Forelimb muscle (tissue), 1 donor: ENCODE measurements at places on chromosomes 3 and 15.

DNA sequence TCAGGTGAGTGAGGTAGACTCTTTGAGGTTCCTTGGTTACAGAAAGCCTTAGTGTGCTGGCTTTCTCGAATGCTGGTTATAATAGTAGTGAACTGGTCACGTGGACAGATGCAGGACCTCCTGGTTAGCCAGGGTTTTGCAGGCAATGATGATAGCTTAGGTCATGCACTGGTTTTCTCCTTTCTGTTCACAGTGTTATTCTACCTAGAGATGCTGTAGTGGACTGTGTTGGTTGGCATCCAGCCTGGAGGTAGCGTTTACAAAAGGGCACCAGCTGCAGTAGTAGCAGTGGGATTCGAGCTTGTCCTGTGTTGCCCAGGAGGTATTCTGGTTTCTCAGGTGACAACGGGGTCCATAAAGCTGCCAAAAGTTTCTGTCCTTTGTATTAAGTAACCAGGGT, 27.0 kb downstream of the PCCB start:
- DNase-seq, result no peak

GRCh38 chr3:39142067-39142466, 11.3 kb downstream of the CSRNP1 start:
- DNase-seq, result no peak

- DNase-seq, result no peak
These were observed 921.9 kb downstream of the SQOR start for GRCh38 chr15:46556559-46557379.

DNA sequence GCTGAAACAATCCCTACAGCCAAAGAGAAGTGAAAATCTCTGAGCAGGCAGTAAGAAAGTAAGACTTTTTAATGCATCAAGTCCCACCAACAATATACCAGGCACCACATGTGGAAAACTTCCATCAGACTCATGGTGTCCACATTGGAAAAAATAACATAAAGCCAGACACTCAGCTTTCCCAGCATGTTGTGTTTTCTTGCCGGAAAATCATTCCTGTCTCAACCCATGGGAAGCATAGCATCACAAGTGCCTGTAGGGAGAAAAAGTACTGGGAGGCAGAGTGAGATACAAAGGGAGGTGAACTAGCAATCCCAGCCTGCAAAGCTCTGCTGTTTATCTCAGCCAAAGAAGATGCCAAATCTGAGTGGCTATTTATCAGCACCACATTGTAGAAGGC, 868.9 kb downstream of the SI start:
- DNase-seq, result no peak

DNA sequence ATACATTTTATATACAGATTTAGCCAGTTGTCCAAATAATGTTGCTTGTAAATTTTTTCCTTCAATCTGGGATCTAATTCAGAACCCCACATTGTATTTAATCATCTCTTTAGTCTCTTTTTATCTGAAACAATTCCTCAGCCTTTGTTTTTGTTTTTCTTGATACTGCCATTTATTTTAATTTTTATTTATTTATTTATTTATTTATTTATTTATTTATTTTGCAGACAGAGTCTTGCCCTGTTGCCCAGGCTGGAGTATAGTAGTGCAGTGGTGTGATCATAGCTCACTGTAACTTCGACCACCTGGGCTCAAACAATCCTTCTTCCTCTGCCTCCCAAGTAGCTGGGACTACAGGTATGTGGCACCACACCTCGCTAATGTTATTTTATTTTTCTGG, 61.5 kb downstream of the CHCHD4 start:
- DNase-seq, result no peak

DNA sequence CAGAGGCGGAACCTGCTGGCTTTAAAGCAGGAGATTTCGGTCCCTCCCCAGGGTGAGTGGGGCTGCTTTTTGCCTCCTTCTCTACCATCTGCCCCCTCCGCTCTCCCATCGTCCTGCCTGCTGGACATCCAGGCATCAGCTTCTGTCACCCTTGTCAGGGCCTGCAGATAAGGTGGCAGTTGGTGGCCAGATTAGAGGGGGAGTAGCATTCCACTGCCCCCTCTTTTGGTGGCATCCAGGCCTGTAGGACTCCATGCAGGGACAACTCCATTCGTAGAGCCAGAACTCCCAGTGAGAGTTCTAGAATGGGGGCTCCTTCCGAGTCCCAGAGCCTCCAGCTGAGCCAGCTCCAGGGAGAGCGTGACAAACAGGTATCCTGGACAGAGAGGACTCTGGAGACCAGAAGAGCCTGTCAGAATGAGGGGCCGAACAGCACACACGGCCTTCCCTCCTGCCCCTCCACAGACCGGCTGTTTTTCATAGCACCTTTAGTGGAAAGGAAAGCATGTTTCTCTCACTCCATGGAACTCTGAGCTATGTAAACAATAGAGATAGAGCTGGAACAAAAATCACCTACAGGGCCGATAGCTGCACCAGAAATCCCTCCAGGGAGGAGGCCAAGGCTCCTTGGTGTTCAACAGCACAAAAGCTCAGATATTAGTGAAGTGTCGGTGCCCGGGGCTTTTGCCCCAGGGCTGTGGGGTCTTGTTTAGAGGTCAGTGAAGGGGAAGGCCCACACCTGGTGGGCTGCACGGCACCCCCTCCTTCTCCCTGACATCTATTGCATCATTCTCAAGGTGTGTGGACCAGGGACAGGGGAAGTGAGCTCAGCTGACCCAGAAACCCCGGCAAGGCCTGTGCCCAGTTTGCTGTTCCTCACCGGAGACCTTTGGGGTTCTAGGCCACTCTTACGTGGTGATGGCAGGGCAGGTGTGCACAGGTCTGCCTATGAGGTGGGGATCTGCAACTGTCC, 34.2 kb downstream of the MAGEF1 start:
- DNase-seq, result no peak

DNA sequence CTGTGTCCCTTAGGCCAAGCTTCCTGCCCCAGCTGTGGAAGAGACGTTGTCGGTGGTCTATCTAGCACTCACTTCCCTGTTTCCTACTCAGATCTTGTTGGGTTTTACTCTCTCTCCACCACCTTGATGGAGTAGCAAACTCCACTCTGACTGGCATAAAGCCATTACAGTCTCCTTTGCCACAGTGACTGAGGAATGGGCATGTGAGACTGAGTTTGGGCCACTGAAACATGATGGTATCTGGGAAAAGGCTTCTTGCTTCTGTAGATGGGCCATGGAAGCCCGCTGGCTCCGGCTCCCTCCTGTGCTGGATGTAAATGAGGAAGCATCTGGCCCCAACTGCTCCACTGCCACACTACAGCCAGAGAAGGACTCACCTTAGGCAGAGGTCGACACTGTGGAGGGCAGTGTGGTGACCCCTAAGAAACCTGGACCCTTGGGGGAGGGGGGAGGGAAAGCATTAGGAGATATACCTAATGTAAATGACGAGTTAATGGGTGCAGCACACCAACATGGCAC, 9.4 kb upstream of the CAMK1 start:
- no peak for DNase-seq

GRCh38 chr3:121885386-121885785, 8.8 kb upstream of the SLC15A2 start:
- DNase-seq, result no peak

- DNase-seq, result no peak
These were observed 414.8 kb upstream of the C2CD4B start for GRCh38 chr15:62579842-62580241.

- DNase-seq, result no peak
These were observed 599.6 kb downstream of the GBE1 start for GRCh38 chr3:81161851-81162250.

DNA sequence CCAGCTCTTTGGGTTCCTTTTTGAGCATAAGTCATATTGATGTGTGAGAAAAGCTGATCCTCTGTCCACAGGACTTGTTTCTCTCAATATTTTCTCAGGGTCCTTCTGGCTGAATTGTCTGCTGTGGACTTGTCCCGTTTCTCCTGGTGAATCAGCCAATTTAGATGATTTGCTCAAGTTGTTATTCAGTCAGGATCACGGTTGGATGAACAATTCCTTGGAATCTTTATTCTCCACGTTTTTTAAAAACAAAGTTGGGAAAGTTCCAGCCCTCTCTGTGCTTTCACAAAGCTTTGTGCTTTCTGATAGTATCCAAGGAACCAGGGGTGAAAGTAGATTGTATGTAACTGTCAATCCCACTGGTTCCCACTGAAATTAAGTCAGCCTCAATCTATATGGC, 61.3 kb downstream of the LRRC3B start:
- no peak for DNase-seq

DNA sequence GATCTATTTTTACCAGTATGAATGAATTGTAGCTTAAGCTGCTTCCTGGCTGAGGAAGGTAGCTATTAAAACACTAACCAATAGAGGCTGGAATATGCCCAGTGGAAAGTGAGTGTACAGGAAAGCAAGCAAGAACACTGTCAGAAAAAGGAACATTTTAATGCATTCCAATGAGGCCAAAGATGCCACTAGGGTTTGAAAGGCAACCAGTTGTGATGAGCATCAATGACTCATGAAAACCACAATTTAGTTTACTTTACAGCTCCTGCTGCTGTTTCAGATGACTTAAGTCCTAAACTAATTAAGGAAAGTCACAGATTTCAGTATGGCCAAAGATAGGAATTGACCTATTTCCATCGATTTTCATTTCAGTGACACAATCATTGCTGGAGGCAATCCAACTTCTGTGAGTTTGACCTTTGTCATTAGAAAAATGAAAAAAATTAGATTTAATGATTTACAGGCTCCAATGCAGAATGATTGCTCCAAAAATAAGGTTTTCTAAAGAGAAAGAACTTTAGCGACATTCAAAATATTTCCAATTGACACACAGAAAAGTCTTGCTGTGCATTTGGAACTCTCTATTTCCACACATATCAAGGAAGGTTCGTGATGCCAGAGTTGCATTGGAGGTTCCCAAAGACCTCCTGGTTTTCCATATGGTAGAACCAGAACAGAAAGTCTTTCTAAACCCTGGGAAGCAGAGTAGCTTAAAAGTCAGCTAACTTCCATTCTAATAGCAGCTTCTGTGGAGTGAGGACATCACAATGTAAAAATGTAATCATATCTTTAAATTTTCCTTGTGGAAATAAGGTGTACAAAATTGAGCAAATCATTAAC, 103.0 kb downstream of the SUCNR1 start:
- no peak for DNase-seq

DNA sequence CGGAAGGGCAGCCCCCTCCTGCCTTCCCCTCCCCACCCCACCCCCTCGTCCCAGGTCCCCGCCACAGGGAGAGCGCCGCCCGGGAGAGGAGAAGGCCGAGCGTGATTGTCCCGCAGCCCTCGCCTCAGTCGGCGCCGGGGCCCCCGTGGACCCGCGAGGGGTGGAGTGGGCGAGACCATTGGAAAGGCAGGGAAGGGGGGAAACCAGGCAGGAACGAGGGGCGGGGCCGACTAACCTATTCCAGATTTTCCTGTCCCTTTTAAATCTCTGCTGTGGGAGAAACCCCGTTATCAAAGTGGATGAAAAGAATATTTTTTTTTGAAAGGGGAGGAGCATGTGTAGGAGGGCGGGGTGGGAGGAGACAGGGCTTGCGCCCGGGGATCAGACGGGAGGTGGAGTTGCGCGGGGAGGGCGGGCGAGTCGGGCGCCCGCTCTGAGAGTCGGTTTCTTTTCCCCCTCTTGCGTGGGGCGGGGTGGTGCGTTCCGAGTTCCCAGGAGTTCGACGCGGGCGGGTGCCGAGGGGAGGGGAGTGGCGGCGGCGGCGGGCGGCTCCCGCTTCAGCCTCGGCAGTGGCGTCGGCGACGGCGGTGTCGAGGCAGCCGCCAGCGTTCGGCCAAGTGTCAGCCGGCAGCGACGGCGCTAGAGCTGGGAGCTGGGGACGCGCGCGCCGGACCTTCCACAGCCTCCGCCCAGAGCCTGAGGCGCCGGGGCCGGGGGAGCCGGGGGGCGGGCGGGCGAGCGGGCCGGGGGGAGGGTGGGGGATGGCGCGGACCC, at the start of gene NECTIN3:
NECTIN3 (plus strand) TSS at position 560 of the 774 bp plus-strand sequence; CDS start at position 762, 202 bp downstream.
- DNase-seq, result peak; percentile 77

- no peak for DNase-seq
These were observed 190.4 kb downstream of the DIPK2A start for GRCh38 chr3:144162042-144162441.

GRCh38 chr3:114452256-114452655, 158.4 kb downstream of the TIGIT start:
- DNase-seq, result no peak

DNA sequence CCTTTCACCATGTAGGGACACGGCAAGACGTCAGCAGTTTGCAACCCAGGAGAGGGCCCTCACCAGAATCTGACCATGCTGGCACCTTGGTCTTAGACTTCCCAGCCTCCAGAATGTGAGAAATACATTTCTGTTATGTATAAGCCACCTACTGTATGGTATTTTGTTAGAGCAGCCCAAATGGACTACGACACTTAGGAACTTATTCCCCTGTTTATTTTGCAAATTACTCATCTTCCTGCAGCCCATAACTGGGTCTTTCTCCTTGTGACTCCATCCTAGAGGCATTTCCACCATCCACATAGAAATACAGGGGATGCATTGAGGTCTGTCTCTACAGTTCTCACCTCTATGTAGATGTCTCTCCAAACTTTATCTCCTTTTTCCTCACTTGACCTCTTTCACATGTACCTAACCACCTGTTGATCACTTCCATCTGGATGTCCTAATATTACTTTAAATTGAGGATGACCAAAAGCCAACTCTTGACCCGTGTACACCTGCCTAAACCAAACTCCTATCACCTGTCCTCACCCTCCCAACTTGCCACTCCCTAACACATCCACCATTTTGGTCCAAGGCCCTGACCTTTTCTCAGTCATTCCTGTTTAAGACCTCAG, 406.0 kb upstream of the WNT5A start:
- DNase-seq, result no peak

- DNase-seq, result no peak
These were observed 60.0 kb upstream of the CHD2 start for GRCh38 chr15:92840149-92840548.

GRCh38 chr3:50237133-50237651, 1.2 kb downstream of the GNAI2 start:
- DNase-seq, result no peak

DNA sequence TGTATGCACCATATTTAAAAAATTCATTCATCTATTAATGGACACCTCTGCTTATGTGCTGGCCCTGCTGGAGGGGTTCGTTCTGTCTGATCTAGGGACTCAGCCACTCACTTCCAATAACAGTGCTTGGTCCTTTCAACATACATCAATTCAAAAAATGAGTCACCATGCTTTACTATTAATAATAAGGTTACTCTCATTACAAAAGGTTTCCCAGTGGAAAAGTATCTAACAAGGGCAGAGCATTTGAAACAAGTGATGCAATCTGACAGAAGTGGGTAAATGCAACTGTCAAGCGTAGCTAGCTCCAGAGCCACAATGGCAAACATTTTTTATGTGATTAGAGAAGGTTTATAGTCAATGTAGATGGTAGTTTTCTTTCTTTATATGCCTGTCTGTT, 67.9 kb upstream of the TNIK start:
- no peak for DNase-seq
